ENCODE measurements at places on chromosomes 2 and 18.

- no peak for DNase-seq
Measured at GRCh38 chr2:98702127-98702802, 28.7 kb downstream of the MGAT4A start.

DNA sequence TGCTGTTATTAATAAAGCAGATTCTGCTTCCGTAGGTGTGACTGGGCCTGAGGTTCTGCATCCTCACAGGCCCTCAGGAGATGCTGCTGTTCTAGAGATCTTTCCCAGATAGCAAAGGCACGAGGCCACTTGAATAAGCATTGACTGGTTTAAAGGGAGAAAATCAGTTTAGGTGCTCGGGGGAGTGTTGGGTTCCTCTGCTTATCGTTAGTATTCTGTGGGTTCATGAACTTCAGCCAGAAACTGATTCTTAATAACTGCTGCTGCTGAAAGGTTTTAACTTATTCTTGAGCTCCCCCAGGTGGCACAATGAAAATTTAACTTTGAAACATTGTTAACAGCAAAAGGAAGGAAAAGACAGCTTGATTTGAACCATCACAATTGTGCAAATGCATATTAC is 56.9 kb downstream of the ITGA6 start:
- no peak for DNase-seq

GRCh38 chr18:77560341-77560992 is 310.8 kb downstream of the GALR1 start:
- no peak for DNase-seq

DNA sequence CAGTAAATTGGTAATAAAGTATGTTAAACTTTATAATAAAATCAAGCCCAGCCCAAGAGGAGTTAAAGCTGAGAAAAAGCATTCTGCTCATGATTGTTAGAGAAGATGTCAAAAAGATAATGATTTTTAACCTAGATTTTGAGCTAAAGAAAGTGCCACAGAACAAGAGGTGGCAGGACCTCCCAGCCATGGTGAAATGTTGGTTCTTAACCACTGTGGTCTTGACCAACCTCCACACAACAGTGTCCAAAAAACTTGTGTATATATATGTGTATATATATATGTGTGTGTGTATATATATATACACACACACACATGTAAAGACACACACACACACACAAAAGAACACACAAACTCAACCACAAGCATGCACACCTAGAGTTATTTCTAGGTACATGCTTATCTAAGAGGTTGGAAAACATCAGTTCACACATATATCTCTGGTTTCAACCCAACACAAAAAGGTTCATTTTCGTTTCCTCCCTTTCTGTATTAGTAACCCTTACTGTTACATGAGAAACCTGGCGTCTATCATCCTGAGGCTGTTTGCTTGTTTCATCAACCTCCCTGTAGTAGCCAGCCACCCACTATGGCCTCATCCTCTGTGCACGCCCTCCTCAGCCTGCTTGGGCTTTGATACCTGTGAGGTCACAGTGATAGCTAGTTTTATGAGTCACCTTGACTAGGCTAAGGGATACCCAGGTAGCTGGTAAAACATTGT is 631.8 kb upstream of the ID2 start:
- DNase-seq = no peak

GRCh38 chr18:2538844-2539243 is 32.5 kb downstream of the METTL4 start:
- no peak for DNase-seq

DNA sequence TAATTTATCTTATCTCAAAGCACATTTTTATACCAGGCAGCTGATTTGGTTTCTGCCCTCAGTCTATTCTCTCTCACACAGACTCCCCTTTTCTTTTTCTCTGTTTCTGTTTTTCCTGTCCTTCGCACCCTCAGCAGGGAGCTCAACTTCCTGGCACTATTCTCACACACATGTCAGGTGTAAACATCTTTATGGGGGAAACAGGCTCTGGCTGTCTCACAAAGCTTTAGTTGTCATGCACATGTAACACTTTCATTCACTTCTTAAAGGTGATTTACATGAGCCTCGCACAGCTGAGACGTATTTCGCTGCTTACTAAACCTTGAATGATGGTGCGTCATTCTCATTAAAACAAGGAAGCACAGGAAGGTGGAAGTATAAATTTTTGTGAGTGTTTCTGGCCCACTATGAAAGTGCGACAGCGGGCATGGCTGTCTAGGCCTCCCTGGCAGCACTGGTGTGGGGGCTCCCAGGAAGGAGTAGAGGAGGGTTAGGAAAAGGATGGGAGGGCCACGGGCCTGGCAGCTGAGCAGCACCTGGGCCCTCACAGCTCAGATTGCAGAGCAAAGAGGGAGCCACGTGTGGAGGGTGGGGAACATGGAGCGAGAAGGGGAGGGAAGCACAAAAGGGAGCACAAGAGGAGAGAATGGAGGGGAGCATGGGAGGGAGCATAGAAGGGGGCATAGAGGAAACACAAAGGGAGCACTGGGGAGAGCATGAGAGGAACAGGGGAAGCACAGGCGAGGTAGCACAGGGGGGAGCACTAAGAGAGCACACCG is 46.2 kb upstream of the SNTG2 start:
- no peak for DNase-seq

DNA sequence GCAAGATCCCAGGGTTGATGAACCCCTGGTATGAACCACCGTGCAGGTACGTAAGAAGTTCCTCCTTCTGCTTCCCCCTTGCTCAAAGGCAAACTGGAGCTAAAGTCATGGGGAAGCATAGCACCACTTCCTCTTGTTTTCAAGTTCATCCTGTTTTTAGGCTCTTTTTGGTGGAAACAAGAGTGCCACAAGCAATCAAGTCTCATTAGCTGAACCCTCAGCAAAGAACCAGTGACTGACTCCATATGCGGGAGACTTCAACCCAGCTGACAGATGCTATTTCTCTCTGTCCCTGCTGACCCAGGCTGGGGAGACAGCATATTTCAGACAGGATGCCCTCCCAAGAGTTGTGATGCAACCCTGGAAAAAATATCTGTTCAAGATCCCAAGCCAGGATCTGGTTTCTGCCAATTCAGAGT is 47.7 kb downstream of the BCL2 start:
- DNase-seq = peak; percentile 65

- DNase-seq = no peak
Measured at GRCh38 chr2:118040891-118041290, 27.0 kb upstream of the CCDC93 start.

DNA sequence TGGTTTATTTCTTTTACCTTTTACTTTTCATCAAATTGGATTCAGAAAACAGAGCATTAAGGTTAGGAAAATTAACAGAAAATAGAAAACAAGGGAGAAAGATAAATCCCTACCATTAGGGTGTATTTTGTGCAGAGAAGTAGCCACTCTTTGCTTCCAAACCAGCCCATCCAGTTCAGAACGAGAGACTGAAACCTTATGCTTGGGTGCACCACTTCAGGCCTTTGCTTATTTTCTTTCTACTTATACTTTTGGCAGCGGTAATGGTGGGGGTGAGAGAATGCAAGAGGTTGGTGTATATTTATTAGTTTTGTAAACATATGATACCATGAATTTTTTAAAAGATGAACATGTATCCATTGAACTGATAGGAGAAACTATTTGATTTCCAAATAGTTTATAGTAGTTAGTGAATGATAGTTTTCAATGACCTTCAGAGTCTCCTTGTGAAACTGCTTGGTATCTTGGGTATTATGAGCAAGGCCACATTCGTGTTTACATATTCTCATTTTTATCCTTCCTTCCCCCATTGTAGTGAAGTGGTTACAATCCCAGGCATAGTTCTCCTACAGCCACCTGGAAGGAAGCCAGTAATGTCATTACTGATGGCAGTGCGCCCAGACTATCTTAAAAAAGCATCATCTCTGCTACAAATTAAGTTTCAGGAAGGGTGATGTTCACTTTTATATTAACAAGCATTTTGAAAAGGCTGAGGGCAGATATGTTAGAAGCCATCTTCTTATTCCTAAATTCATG is 60.8 kb downstream of the MFSD6 start:
- DNase-seq = peak; percentile 94

GRCh38 chr2:231172025-231172424 is 26.4 kb upstream of the ARMC9 start:
- DNase-seq = no peak

- no peak for DNase-seq
Measured at GRCh38 chr2:44335806-44336538, 25.3 kb downstream of the PREPL start.

DNA sequence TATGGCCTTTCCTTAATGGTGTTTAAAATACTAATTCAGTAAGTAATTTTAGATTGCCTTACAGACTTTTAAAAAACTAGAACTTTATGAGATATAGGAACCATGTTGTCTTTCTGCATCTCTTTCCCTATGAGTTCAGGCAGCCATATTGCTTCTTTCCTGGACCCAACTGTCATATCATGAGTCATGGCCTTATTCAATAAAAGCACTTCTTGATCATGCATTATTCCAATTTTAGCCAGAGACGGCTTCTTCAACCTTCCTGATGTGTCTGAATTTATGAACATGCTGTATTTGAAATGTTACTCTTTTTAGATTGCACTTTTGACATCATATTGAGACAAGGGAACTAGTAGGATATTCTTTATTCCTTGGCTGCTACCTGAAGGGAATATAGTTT is 65.4 kb upstream of the MAP3K20 start:
- no peak for DNase-seq

DNA sequence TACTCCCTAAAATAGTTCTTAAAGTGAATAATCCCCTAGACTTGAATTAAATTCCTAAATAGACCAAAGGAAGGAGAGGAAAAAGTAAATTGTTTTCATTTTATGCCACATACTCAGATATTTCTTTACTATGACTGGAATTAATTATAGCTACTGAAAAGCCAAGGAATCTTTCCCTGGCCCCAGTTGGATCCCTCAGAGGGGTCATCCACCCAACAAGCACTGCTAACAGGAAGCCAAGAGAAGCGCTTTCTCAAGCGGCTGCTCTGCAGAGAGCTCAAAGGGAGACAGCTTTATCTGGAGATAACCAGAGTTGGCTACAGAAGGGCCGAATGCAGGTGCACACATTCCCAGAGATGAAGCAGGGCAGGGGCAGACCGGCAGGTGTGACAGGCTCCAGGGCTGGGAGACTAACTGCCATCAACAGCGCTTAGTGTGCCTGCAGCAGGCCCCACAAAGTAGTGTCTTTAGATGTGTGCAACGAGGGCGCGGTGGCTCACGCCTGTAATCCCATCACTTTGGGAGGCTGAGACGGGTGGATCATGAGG is 51.1 kb downstream of the POLR1A start:
- no peak for DNase-seq

- DNase-seq = no peak
Measured at GRCh38 chr2:208010506-208010905, 14.8 kb downstream of the PLEKHM3 start.

DNA sequence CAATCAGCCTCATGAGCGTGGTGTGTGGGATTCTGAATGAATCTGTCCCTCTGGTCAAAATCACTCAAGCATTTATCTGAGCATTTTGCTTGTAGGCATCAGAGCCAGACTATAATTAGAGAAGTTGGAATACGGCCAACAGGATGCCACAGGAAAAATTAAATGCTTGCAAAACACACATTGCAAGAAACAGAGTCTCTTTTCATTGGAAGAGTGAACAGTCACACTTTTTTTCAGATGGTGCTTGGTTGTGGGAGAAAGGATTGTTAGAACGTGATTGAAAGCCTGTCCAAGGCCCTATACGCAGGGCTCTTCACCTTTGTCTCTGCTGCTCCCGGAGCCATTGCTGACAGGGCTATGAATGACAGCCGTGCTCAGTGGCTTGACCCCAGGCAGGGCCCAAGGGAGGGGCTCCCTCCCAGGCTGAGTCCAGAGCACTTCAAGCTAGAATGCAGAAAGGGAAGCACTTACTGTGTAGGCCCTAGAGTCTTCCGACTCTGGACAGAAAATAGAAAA is 59.8 kb downstream of the SNTG2 start:
- no peak for DNase-seq

DNA sequence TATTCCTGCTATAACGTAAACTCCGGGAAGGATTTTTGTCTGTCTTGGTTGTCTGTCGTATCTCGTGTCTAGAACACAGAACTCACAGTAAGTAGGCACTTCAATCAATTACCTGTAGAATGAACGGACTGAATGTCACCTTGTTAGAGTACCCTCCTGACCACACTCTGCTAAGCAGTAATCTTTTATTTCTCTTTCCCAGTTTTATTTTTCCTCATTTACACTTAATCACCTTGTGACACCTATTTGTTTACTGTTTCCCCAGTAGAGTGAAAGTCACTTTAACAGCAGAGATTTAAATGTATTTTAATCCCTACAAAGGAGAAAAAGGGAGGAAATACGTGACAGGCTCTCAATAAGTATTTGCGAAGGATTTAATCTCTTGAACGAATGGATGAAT is 514 bp upstream of the EPB41L5 start:
- no peak for DNase-seq

DNA sequence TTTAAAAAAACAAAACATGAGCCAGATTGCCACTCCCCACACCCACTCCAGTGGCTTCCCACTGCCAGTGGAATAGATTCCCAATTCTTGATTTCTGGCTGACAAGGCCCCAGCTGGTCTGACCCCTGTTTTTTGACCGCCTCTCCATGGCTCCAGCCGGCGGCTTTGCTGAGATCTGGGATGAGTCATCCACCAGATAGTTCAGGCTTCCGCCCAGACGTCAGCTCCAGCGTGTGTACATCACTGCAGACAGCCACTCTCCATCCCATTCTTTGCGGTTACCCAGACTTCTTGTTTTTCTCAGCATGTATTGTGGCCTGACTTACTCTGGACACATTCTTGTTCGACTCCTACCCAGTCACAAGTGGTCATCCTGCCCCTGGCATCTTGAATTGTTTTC is 227.9 kb downstream of the GBX2 start:
- DNase-seq = no peak

- no peak for DNase-seq
Measured at GRCh38 chr2:164474873-164475272, 146.4 kb downstream of the GRB14 start.

- DNase-seq = peak; percentile 53
Measured at GRCh38 chr2:40364151-40364874, 87.6 kb downstream of the SLC8A1 start.

DNA sequence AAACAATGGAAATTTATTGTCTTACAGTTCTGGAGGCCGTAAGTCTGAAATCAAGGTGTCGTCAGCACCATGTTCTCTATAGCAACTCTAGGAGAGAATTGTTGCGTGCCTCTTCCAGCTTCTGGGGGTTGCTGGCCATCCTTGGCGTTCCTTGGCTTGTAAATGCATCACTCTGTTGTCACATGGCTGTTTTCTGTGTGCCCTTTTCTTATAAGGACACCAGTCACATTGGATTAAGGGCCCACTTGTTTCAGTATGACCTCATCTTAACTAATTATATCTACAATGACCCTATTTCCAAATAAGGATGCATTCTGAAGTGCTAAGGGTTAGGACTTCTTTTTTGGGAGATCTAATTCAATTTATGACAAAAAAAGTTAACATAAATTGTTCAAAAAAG is 1.4 kb upstream of the PLEK start:
- no peak for DNase-seq

GRCh38 chr18:43931439-43931838 is 654.1 kb upstream of the SYT4 start:
- DNase-seq = no peak

DNA sequence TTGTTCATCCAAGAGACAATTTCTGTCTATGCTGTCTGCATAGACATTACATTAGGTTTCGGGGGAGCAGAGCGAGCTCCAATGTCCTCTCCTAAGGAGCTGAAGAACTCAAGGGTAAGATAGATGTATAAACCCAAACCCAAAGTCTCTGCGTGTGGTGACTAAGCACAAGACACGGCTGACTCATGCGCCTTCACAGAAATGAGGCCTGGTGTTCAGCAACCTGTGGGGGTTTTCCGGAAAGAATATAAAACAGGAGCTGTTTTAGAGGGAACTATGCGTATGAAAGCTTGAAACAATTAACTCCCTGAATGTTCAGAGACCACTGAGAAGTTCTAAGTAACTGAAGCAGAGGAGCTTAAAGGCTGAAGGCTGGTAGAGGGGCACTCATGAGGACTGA is 154.7 kb downstream of the SOX11 start:
- DNase-seq = no peak
